ENCODE measurements at places on chromosomes 6 and 20.

DNA sequence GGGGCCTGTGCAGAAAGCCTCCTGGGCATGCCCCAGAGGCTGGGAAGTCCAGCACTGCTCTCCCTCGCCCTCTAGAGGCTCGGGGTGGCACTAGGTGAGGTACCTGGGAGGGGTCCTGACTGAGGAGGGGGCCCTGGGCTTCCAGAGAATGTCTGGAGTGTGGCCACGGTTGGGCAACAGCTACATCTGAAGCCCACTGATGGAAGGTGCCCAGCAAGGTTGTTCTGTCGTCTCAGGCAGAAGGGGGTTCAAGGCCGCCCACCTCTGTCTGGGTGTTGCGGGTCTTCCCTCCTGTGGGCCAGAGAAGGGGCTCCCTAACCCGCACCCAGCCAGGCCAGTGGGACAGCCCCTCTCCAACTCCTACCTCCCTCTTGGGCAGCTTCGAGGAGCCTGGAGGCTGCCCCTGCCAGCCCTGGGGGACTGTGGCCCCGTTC is 11.4 kb upstream of the VEGFA start:
- no peak for DNase-seq

GRCh38 chr6:89495961-89496535 is 63.1 kb downstream of the ANKRD6 start:
- no peak for DNase-seq

DNA sequence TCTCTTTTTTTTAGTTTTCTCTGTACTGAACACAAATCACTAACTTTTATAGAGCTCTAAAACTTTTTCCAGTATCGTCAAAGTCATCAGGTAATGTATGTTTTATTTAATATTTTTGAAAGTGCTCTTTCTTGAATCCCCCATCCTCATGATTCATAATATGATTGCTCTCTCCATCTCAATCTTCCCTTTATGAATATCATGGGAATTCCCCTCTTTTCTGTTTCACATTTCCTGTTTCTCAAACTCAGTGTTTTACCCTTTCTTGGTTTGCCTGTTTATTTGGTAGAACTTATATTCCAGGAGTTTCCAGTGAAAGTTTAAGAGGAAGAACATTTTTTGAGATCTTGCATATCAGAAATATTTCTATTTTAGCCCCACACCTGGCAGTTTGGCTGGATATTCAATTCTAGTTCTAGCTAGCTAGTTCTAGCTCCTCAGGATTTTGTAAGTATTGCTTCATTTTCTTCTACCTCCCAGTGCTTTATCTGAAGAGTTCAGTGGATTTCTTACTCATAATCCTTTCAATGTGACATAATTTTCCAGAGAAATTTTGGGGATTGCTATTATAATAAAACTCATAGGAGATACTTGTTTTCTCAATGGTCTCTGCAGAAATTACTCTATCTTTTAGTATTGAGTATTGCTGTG is 6.1 kb upstream of the C6orf58 start:
- no peak for DNase-seq

- DNase-seq, result no peak
Measured at GRCh38 chr6:157054531-157054979, 268.8 kb downstream of the TMEM242 start.

- DNase-seq, result no peak
Measured at GRCh38 chr20:32636283-32636682, 37.5 kb downstream of the C20orf203 start.

DNA sequence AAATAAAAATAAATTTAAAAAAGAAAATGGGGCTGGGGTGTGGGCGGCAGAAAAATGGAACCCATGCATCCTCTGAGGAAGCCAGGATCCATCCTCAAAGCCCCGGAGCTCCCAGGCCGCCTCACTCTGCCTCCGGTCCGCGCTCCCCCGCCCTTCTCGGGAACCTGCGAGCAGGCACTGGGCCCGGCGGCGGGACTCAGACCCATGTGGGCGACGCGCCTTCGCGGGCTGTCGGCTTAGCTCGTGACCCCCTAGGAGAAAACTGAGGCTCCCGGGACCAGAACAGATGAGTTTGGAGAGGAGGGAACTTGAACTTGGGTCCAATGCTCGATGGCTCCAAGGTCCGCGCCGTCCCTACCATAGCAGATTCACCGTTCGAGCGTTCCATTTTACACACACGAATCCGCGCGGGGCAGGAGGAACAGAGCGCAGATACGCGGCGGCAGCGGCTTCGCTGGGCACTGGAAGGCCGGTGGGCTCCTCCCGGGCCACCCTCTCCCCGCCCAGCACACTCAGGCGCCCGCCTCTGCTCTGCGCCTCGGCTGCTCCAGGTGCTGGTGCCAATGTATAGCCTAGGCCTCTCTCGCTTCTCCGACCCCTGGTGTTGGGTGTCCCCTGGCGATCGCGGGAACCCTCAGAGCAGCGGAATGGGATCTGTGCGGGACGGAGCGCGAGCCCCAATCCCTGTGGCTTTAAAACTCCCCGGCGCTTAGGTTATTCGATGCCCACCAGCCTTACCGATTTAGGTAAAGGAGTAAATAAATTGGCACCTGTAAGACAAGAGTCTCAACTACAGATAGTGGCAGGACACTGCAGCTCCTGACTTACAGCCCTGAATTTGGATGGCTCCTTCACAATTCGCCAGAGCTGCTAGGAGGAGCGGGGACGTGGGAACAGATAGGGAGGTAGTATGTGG is 39.2 kb downstream of the DPPA5 start:
- no peak for DNase-seq

DNA sequence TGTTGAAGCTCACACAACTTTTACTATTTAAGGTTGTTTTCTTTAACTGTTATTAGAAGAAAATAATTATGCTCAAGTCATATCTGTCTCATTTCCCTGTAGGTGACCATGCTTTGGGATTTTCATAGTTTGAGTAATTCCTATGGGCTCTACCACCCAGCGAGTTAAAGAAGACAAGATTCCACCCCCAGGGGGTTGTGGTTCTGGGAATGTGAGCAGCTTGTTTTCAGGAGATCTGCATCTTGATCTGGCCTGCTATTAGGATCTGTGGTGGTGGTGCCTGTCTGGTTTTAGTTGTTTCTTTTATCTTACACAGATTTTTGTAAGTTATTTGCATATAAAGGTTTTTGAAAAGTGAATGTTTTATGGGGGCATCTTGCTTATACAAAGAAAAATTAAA is 20.2 kb upstream of the REV3L start:
- no peak for DNase-seq

DNA sequence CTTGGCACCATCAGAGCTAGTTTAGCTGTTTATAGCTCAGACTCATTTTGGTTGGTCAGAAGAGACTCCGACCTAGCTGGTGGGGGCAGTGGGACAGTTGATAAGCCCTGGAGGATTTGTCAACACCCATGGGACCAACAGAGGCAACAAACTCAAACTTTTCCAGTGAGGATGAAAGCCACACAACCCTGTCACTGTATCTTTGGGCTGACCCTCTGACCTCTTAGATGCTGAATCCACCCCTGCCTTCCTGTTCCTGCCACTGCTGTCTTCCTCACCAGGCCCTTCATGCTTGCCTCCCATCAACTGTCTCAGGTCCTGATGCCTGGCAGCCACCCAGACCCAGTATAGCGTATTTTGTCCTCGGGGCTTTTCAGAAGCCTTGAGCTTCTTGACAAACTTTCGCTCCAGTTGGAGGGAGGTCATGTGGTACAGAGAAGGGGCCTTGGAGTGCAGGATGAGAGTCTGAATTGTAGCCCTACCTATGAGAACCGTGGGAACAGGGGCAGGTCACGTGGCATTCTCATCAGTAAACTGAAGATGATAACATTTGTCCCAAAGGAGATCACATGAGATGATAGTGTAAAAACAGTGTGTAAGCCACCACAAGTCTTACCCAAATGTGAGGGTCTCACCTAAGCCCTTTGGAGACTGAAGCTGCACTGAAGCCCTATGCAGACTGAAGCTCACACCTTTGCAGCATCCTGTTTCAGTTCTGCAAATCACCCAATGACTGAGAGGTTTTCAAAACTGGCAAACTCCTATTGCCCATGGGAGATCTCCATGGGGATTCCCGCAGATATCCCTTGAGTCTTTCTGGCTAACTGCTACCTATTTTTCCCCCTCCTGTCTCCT is 72.0 kb upstream of the F13A1 start:
- no peak for DNase-seq

- no peak for DNase-seq
Measured at GRCh38 chr20:40090236-40090635, 598.8 kb downstream of the MAFB start.

DNA sequence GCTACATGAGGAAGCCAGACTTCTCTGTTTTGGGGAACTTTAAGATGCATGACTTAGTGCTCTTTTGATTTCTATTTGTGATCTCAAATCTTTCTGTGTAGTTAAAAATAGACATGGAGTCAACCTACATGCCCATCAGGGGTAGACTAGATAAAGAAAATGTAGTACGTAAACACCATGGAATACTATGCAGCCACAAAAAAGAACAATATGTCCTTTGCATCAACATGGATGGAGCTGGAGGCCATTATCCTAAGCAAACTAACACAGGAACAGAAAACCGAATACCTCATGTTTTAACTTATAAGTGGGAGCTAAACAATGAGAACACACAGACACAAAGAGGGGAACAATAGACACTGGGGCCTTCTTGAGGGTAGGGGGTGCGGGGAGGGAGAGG is 102.8 kb downstream of the ZDHHC14 start:
- DNase-seq, result no peak

GRCh38 chr6:26087284-26088115 is at the start of gene HFE:
HFE (plus strand) TSS chr6:26087429; CDS start chr6:26087441, 12 bp downstream.
- no peak for DNase-seq

DNA sequence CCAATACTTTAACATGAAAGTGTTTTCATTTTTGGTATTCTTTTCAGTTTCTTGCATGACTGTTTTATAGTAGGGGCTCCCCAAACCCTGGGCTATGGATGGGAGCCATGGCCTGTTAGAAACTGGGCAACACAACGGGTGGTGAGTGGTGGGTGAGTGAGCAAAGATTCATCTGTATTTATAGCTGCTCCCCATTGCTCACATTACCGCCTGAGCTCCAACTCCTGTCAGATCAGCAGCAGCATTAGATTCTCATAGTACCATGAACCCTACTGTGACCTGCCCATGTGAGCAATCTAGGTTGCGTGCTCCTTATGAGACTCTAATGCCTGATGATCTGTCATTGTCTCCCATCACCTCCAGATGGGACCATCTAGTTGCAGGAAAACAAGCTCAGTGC is 42.3 kb upstream of the HMGCLL1 start:
- no peak for DNase-seq

- no peak for DNase-seq
Measured at GRCh38 chr6:169487579-169488436, 214.0 kb downstream of the WDR27 start.

DNA sequence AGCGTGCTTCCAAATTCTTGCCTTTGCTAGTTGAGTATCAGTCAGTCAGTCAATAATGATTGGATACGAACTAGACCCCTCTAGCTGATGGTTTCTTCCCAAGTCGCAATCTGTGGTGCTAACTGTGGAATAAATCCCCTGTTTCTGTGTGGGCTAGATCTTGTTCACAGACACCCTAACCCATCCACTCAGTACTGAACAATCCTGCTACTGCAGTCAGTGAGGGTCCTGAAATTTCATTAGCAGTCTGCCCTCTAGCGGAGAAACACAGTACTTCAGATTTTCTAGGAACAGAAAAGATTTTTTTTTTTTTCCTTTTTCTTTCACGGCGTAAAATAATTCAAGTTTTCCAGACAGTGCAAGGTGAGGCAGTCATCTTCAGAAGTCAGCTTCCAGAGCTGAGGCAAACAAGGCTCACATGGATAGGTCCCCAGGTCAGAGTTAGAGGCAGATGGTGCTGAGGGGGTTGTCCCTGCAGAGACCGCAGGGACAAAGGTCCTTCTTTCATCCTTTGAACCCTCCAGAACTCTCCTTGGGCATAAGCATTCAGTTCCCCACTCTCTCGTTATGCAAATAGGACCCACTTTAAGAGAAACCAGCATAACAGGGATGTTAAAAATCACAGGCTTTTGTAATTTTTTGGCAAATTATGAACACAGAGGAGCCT is 119.6 kb downstream of the SCML4 start:
- DNase-seq, result no peak

GRCh38 chr20:25481235-25481917 is 73.9 kb downstream of the GINS1 start:
- DNase-seq, result no peak

GRCh38 chr6:31180500-31180899 is 10.0 kb upstream of the POU5F1 start:
- peak; percentile 46 for DNase-seq

DNA sequence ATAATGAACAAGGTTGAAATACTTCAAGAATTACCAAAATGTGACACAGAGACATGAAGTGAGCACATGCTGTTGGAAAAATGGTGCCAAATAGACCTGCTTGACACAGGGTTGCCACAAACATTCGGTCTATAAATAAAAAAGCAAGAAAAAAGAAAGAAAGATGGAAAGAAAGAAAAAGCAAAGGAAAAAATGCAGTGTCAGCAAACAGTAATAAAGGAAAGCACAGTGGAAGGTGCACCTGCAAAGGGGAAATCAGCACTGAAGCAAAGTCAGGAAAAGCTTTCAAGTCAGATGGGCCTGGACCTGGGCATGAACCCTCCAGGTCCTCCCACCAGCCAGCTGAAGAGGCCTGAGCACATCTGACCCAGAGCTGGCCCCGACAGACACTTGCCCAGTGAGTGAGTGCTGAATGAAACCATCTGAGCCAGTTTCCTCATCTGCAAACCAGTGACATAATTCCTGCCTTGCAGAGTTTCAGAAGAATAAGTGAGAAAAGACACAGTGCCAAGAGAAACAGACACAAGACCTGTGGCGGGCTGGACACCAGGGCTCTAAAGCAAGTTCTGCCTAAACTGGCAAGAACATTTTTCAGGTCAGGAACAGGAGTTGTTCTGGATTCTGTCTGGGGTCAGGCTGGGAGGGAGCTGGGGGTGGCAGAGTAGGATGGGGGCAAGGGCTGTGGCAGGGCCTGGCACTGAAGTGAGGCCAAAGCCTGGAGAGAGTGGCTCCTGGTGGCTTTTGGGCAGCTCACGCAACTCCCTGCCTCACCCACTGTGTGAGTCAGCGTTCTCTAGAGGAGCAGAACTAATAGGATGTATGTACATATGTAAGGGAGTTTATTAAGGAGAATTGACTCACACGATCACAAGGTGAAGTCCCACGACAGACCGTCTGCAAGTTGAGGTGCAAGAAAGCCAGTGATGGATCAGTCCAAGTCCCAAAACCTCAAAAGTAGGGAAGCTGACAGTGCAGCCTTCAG is 23.9 kb upstream of the MICB start:
- DNase-seq, result no peak

Data from stimulated activated CD8-positive, alpha-beta memory T cell treated with anti-CD3 and anti-CD28 coated beads, Interleukin-15, amount 100 ng/mL, for 48 hours (primary cell).